HAP-1 (cell line): ENCODE measurements at places on chromosomes 5 and 9.

DNA sequence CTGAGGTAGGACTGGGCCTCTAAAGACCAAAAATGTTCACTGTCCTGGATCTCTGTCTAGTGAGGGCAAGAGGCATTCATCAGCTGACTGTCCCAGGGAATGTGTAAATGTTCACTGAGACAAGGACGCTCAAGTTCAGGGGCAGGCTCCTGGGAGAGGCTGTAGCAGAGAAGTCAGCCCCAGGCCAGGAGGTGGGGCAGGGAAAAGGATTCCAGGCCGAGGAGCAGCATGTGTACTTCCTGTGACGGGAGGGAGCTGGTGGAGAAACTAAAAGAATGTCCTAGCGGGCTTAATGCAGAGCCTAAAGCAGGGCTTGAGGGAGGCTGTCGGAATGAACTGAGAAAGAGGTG, 205.8 kb downstream of the GABBR2 start:
- no peak for DNase-seq

GRCh38 chr5:160395111-160395510, 4.7 kb downstream of the FAM200C start:
- DNase-seq, result no peak

- no peak for DNase-seq
These were observed 13.4 kb downstream of the ADAM19 start for GRCh38 chr5:157562111-157562581.

- DNase-seq, result peak; percentile 95
These were observed 500 bp upstream of the GNAQ start for GRCh38 chr9:78031893-78032729.

DNA sequence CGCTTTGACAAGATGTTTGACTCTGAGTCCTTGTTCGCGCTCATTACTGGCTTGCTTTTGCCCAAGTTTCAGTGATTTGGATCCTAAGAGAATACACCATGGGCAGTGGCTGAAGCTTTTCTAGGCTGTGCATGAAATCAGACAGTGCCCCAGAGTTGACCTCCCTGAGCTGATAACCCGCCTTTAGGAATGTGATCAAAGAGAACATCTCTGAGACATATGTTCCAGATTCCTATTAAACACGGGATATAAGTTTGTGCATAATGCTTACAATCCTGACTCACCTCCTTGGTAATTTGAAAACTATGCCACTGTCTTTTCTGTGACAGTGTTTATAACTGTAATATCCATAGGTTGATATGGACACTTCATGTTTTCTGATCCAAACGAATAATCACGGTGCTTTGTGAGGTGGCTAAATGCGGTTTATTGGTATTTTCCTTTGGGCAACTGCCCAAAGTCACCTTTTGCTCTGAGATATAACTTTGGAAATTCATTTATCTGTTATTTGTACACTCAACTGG, 732.9 kb downstream of the MTRR start:
- DNase-seq, result no peak

DNA sequence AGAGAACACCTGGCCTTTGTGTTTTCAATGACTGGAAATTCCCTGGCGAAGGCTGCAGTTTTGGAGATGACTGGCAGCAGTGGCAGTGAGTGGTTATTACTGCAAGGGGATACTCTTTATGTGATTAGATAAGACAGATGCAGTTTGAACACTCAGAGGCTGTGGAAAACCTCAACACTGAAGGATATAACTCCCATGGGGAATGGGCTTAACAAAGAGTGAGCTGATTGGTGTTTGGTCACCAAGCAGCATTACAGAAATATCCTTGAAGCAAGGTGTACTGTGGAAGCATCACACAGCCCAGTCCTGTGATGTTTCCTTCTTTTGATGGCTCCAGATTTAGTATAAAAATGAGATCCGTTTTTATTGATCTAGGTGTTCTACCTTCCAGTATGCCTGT, 490.7 kb upstream of the PTPRD start:
- DNase-seq, result no peak

DNA sequence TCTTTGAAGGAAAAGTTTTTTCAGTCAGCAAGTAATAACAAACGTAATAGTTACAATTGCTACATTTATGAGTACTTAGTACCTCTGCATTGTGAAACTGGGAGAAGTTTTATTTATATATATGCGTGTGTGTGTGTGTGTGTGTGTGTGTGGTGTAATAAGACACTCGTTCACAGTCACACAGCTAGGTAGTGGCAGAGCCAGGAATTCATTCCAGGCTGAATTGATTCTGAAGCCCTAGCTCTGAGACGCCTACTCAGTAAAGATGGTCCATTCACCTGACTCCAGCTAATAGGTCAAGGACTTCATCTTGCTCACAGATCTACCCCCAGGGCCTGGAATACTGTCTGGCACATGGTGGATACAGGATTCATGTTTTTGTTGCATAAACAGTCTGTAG, 13.6 kb upstream of the CAST start:
- DNase-seq, result no peak

- no peak for DNase-seq
These were observed 9.8 kb downstream of the PIK3R1 start for GRCh38 chr5:68225188-68225910.

- no peak for DNase-seq
These were observed 149.6 kb downstream of the TTC39B start for GRCh38 chr9:15157381-15157780.
